ENCODE measurements at places on chromosomes 7 and 10. TPM values are rescaled to one million over a fixed set of nuclear protein-coding genes. Genes with fewer than 3 reads are reported as not detected.

The ZNF736 gene
- total RNA-seq, result 9.3 TPM

The SPDYE16 gene
- total RNA-seq, result not detected

The MARVELD1 gene
- 37.2 TPM for total RNA-seq

The TDRD1 gene
- not detected for total RNA-seq

DNA sequence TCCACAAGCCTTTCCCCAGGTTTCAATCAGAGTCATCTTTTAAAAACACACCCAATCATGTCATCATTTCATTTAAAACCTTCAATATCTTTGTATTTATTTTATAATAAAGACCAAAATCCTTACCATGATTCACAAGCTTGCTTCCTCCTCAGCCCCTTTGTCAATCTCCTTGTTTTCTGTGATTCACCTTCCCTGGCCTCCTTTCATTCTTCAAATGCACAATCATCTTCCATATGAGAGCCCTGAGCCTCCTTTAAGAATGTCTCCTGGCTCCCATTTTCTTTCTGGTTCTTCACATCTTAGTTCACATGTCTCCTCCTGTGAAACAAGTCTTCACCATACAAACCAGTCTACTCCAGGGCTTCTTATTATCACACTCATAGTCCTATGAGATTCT lies 904.0 kb downstream of the SORCS3 start:
- no peak for DNase-seq

DNA sequence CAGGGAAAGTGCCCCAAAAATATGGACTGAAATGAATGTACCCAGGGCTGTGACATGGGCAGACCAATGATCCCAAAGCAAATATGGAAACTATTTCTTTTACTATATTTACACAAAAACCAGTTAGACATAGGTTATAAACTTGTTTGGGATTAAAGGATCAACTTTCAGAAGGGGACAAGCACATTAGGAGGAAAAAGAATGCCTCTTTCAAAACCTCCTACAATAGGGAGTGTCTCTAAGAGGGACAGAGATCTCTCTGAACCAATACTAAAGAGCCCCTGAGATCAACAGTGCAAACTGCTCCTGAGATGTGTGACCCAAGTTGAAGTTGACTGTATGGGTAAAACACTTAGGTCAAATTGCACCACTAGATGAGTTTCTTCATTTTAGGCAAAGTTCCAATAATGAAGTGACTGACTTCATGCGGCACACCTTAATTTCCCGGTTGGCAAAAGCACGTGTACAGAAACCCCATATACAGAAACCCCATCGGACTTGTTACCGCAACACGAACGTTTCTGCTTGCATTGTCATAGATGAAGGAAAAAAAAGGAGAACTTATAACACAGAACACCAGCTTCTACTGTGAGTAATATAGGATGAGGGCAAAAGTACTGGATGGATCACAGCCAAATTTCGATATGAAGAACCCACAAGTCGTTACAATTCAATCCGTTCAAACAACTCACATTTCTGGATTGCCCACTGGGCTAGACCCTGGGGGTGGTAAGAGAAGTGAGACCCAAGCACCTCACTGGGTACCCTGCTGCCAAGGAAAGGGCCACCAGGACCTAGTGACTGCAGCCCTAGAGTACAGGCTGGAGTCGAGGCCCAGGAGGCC lies 4.3 kb downstream of the SVIL start:
- no peak for DNase-seq

DNA sequence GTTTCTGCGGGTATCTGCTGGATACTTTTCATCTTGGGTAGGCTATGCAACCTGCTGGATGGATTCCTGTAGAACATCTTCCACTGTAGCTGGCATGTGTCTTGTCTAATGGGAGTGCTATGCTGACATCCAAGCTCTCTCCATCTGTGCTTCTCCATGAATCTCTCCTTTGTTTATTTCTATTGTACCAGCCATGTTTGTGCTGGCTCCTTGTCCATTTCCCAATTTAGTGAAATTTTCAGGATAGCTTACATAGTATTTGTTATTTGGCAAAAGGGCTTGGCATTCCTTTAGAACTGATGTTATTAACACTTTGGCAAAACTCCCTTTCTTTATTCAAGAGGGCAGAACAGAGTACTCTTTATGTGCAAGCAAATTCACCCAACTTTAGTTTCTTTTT lies 198.0 kb downstream of the CSTF2T start:
- no peak for DNase-seq

- no peak for DNase-seq
Observed at GRCh38 chr10:23157239-23157681, 34.9 kb upstream of the PTF1A start.

The SPDYE9 gene
- total RNA-seq, result not detected

GRCh38 chr10:70761031-70761601 lies 24.1 kb downstream of the TBATA start:
- no peak for DNase-seq

The SLC13A1 gene
- total RNA-seq, result not detected

GRCh38 chr7:70529914-70530585 lies 601.9 kb upstream of the GALNT17 start:
- no peak for DNase-seq

DNA sequence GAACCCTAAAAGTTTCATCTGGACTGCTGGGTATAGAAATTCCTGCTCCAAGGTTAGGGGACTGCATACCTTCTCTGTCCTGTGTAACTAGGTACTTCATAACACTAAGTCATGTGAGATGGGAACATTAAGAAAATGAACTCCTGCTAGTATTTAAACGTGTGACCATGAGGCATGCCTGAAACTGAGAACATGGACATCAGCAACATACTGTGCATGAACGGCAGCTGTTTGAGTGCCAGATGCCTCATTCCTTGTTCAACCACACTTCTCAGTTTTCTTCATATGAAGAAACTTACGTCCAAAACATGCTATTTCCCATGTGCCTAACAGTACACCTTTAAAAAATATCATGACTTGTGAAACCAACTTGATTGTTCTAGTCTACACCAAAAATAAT lies 88.5 kb downstream of the CREM start:
- DNase-seq, result no peak

DNA sequence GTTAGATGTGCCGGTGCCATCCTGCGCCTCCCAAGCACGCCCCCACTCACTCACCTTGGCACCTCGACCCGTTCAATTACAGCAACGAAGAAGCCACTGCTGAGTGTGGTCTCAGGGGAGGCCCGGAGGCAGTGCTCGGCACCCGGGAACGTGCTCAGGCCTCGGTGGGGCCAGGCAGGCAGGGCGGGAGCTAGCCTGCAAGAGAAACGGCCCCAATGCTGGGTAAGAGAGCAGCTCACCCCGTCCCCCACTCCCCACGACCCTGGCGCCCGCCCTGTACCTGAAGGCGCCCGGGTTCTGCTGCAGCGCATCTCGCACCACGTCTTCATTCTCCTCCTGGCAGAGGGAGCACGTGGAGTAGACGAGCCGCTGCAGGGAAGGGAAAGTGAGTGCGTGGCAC lies 5.1 kb downstream of the NSUN5 start:
- DNase-seq, result no peak

GRCh38 chr7:152185558-152185957 lies 160.1 kb downstream of the GALNT11 start:
- no peak for DNase-seq

GRCh38 chr7:33062023-33062781 lies at the start of gene NT5C3A:
NT5C3A (minus strand) TSS chr7:33062776; CDS start chr7:33062705, 71 bp downstream.
- no peak for DNase-seq

- DNase-seq, result no peak
Observed at GRCh38 chr10:89792187-89792586, 90.8 kb downstream of the KIF20B start.

DNA sequence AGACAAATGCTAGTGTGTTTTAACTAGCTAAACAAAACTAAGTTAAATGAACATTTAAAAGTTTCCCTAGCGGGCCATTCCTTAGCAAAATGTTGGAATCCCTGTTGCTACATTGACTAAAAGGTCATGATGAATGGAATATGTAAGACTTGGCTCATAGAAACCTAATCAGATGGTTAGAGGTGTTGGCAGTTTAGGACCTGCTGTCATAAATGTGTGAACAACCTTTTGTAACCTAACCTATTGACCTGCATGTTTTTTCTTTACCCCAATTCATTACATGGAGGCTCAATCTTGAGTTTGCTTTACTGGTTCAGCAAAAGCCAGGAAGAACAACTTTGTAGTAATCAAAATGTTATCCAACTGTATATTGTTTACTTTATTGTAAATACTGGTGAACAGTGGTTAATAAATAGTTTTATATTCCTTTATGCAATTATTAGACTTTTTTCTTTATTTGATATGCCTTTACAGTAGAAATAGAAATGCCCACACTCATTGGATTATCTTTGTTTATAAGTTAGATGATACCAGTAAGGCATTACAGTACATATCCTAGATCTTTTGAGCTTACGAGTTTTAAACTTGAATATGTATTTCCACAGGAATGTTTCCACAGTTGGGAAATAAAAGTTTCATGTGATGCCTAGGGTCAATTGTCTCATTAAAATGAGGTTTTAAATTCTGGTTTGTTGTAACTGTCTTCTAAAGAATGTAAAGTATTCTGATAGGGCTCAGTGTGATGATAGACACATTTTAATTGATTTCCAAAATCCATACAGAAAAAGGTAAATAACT lies 11.6 kb downstream of the CBX3 start:
- no peak for DNase-seq

DNA sequence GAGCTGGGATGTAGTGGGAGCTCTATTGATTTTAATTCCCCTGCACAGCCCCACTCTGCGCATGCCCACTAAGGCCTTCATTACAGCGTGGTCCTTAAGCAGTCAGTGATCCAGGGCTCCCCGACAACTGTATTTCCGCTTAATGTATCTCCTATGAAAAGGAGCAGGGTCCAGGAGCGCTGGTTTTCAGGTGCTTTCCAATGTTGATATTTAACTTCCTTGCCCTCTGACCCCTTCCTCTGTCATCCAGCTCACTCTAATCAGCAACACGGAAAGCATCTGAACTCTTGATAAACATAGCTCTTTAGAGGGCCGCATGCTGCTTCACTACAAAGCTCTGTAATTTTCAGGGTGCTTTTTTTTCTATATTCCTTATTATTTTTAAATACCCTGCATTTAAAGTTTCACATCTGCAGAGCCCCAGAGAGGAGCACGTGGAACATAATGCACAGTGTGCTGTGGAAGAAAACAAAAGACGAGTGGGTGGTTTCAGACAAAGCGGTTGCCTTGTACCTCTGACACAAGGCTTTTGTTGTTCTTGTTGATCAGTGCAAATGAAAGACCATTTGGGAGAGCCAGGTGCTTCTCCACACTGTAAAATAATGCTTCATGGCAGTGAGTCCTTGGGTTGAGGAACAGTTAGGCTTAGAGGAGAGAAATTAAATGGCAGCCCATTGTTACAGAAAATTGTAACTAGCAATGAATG lies 465.9 kb upstream of the CELF2 start:
- no peak for DNase-seq
